Thoracic aorta endothelial cell (primary cell): ENCODE measurements at places on chromosomes 4 and X. TPM values are rescaled to one million over a fixed set of nuclear protein-coding genes. Genes with fewer than 3 reads are reported as not detected.

The CPLX1 gene
- total RNA-seq: 0.13 and 0.36 TPM in 2 replicates

The RTL3 gene
- 0.07 TPM in 1 of 2 replicates, not detected in the other for total RNA-seq

The MAGEB10 gene
- total RNA-seq: not detected in 2 replicates

The CSN1S1 gene
- total RNA-seq: not detected in 2 replicates

The SERTM2 gene
- total RNA-seq: not detected in 2 replicates

The ADH1C gene
- not detected in 2 replicates for total RNA-seq
